GM13976 (cell line): ENCODE measurements at places on chromosomes 6 and 20.

DNA sequence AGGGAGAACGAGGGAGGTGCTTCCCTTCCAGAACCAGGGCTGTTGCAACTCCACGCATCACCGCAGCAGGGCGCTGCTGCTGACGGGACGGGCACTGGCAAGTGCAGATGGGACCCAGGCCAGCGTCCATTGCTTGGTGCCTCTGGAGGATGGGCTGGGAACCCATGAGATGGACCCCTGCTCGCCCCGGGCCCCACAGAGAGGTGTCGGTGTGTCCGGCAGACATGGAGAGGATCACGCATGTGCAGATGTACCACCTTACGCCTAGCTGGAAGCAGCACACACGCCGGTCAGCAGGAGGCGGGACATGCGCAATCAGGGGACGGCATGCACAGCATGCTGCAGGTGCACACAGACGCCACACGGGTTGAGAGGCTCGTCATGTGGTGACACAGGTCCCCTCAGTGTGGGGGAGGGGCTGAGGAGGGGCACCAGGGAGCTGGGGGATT, 5.7 kb downstream of the CABLES2 start:
- no peak for DNase-seq

GRCh38 chr6:70310063-70310694, 7.3 kb upstream of the COL9A1 start:
- DNase-seq: peak; percentile 12

GRCh38 chr6:152184573-152184916, 377.1 kb downstream of the ESR1 start:
- DNase-seq: no peak

- DNase-seq: no peak
These were observed 118.5 kb downstream of the SIM1 start for GRCh38 chr6:100346203-100346602.

DNA sequence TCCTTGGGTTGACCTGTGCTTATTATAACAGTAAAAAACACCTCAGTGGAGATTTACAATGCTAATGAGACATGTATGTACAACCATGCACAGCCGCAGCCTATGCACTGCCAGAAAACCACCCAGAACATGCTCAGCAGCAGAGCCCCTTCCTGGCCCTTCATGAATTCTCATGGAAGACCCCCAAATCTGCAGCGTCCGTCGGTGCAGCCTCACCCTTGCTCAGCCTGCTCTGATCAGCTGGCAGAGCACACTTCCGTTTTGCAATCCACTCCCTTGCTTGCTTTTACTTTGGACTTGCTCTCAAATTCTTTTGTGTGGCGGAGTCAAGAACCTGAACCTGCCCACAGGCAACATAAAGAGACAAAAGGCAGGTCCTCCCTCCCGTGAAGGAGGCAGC, 378.2 kb upstream of the SULF2 start:
- no peak for DNase-seq

GRCh38 chr6:133300896-133301295, 59.7 kb downstream of the EYA4 start:
- no peak for DNase-seq

GRCh38 chr6:111601886-111602285, 3.8 kb downstream of the TRAF3IP2 start:
- DNase-seq: no peak

DNA sequence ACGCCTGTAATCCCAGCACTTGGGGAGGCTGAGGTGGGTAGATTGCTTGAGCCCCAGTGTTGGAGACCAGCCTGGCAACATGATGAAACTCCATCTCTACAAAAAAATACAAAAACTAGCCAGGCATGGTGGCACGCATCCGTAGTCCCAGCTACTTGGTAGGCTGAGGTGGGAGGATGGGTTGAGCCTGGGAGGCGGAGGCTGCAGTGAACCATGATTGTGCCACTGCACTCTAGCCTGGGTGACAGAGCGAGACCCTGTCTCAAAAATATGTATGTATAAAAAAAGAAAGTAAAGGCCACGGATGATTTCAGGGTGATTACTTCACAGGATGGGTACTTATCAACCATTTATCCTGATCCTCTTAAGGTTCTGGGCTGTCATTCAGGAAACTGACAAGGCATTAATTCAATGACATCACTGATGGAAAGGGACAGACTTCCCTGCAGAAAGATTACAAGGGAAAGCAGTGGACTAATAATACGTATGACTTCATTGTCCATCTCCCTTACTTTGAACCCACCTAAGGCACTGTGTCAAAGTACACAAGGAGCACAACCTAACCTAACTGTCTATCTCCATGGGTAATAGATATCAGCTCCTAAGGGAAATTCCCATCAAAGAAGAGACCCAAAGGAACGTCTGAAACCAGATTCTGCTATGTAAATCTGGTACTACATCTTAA, 61.2 kb downstream of the ZMYND8 start:
- DNase-seq: no peak

GRCh38 chr6:29631860-29632731, 887 bp downstream of the GABBR1 start:
- DNase-seq: peak; percentile 70

- peak; percentile 72 for DNase-seq
These were observed 1.9 kb downstream of the PPP1R18 start for GRCh38 chr6:30684386-30685156.

DNA sequence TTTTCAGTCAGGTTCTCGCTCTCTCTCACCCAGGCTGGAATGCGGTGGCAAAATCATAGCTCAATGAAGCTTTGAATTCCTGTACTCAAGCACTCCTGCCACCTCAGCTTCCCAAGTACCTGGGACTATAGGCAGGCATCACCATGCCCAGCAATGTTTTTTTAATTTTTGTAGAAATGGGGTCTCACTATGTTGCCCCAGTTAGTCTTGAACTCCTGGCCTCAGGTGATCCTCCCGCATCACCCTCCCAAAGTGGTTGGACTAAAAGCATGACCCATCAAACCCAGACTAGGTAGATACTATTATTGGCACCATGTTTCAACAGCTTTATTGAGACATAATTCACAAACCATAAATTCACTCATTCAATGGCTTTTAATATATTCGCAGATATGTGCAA, 72.7 kb upstream of the RUNX2 start:
- DNase-seq: no peak

DNA sequence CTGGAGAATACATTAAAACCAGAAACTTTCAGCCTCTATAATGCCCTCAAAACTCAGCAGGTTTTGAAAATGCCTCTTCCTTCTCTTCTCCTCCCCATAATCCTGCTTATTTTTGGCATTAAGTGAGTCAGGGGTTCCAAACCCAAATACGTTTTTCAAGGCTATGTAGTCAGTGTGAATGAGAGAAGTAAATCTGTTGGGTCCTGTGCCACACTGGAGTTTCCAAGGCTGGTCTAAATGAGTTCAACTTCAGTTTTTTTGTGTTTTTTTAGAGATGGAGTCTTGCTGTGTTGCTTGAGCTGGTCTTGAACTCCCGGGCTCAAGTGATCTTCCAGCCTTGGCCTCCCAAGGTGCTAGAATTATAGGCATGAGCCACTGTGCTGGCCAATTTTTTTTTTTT, 20.9 kb downstream of the PTPRA start:
- DNase-seq: no peak

- no peak for DNase-seq
These were observed 20.6 kb downstream of the CYP39A1 start for GRCh38 chr6:46632053-46632452.

DNA sequence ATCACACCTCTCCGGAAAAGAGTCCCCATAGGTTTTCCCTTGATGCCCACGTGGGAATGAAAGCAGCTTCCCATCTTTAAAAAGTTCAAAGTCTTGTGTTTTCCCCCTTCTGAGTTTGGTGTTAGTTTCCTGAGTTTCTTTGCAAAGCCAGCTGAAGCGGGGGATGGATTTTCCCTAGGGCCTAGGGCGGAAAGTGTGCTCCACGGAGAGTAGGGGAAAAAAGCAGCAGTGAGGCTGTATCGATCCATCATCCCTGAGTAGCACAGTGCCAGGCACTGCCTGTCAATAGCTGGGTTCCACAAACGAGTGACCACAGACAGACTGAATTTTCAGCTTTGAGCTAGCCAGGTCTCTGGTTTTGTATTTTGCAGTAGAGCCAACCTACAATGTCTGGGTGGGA, 1.3 kb downstream of the DAAM2 start:
- no peak for DNase-seq
